ENCODE measurements at places on chromosomes 4 and X.

GRCh38 chrX:19089555-19090040, 32.7 kb downstream of the ADGRG2 start:
- no peak for DNase-seq

DNA sequence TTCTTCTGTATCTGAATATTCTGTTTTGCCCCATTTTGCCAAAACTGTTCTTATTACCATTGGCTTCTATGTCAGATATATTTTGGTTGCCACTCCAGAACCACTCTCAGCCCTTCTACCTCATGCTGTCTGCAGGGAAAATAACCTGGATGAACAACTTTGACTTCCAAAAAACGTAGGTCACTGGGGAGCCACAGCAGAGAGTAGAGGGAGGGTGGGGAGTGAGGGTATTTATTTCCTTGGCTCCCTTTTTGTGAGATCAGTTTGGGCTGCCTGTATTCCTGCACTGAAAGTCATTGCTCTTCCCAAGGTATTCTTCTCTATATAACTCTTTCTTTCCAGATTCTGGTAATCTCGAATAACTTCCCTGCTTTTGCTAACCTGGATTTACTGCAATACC, 6.3 kb downstream of the BMPR1B start:
- DNase-seq: no peak

GRCh38 chr4:33625748-33626147, 2618.6 kb downstream of the ARAP2 start:
- peak; percentile 1 for DNase-seq

- no peak for DNase-seq
Measured at GRCh38 chr4:123583043-123583442, 186.4 kb downstream of the SPRY1 start.

- no peak for DNase-seq
Measured at GRCh38 chr4:53889326-53890055, 174.9 kb downstream of the CHIC2 start.

DNA sequence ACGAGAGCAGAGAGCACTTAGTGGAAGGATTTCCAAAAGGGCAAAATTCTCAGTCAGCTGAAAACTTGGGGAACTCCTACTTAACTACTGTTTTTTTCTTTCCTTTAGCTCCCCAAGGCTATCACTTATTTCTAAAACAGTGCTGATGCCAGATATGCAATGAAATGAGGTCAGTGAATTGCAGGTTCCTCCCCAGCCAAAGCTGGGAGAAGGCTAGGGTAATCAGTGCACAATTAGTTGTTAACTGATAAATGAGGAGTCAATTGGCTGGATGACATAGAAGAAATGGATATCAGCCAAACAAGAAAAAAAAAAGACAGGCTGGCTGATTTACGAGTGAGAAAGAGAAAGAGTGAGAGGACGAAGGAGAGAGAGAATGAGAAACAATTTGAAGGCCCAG, 195.6 kb downstream of the GPC3 start:
- DNase-seq: no peak

All from cerebellar cortex (tissue), 1 donor.